ENCODE measurements at places on chromosomes 7 and 10.

DNA sequence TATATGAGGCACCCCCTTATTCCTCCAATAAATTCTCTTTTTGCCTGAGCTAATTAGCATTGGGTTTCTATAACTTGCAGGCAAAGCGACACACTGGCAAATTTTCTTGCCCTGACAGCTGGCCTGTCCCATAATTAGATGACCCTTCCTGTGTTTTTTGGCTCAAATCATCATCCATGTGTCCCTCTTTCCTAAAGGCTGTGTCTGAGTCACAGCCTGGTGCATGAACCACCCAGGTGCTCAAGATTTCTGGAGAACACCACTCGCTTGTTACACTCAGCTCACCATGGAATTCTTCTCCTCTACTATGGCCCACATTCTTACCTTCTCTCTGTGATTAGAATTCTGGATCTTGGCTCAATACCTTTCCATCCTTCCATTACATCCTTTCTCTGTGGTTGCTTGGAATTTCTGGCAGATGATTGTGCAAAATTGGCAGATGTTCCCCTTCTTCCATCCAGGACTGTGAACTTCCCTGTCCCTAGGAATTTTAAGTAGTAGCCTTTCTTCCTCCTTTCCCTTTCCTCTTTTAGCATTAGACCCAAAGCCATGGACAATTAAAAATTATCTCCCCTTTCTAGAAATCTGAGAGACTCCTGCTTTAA, 116.0 kb upstream of the ANKRD1 start:
- DNase-seq, result no peak

GRCh38 chr10:28709001-28709710, 31.8 kb downstream of the BAMBI start:
- no peak for DNase-seq

- no peak for DNase-seq
Observed at GRCh38 chr10:87506956-87507355, 2.3 kb downstream of the MINPP1 start.

GRCh38 chr7:108225531-108226181, 95.5 kb upstream of the LAMB4 start:
- no peak for DNase-seq

DNA sequence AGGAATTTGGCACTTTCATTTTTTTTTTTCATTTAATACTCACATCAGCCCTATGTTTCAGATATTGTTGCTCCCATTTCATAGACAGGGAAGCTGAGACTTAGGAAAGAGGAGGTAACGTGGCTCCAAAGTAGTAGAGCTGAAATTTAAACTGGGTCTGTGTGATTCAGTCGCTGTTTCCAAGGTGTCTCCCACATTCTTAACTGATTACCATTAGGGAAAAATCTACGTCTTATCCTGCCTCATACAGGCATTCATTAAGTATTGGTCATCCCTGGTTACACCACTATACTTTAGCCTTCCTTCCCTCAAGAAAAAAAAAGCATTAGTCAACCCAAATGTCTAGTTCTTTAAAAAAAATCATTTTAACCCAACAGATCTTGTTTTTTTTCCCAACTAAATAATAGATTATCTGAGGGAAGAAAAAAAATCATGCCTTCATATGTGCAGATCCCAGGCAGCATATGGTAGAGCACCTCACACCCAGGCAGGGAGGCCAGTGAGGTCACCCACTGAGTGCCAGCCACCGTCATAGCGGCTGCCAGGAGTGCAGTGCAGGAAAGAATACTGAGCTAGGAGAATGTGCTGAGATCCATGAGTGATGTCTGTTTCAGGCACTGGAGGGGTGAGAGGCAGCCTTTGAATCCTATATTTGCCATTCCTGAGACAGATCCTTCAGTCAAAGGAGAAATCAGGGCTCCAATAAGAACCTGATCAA, 59.0 kb upstream of the SORCS3 start:
- DNase-seq, result no peak

- DNase-seq, result no peak
Observed at GRCh38 chr10:76657337-76658012, 980.1 kb downstream of the KCNMA1 start.

DNA sequence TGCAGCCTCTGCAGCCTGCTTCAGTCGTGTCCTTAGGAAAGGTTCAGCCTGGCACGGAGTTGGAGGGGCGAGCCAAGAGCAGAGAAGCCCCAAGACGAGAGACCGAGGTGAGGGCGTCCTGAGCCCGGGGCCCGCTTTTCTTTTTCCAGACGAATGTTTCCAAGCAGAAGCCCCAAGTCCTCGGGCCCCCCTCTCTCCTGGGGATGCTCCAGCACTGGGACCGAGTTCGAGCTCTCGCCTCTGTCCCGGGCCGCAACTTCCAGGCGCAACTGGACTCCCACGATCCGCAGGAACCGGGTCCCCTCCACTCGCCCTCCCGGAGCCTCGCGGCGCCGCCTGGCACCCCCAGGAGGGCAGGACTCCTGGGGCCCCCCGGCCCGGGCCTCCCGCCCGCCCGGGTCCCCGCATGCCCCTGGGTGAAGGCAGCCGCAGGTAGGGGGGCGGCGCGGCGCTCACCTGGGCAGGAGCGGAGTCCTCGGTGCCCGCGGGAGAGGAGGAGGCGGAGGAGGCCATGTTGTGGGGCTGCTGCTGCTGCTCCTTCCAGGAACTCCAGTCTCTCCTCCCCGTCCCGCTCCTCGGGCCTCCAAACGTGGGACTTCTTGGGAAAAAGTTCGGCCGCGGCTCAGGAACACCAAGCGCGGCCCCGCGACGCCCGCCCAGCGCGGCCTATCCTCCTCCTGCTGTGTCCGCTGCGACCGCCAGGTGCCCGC, 45.3 kb upstream of the CDK1 start:
- peak; percentile 57 for DNase-seq

GRCh38 chr7:155256081-155256760, 41.5 kb upstream of the INSIG1 start:
- DNase-seq, result no peak

DNA sequence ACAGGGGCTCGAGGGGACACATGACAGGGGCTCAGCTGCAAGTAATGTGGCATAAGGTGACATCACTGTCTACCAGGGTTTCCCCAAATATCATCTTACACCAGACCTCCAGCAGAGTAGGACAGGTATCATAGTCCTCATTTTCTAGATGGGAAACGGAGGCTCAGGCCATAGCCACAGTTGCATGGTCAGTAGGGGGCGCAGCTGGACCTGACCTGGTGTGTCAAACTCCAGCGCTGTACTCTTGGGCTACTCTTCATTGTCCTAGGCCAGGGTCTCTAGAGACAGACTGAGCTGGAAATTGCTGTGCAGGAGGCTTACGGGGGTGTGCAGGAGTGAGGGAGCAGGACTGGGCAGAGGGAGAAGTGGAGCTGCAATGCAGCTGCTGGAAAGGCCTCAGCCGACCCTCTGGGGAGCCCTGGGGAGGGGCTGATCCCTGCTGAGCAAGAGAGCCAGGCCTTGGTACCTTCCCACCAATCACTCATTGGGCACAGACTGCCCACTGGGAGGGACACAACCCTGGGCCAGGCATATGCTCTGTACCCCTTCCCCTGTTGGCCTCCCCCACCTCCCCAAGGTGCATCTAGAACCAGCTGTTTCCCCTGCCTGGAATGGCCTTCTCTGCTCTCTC, 89.9 kb downstream of the CDH23 start:
- peak; percentile 61 for DNase-seq

DNA sequence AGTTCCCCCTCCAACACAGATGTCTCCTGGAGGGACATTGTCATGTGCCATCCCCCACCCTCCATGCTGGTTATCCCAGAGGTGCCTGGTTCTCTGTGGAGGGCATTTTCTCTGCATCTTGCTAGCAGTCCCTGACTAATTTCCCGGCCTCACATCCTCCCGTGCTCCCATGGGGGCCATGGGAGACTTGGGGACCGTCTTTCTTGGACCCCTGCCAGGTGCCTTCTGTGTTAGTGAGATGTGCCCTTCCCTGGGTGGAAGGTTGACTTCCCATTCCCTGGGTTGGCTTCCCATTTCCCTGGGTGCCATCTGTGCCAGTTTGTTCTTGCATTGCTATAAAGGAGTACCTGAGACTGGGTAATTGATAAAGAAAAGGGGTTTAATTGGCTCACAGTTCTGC, 22.5 kb upstream of the GNA12 start:
- no peak for DNase-seq

DNA sequence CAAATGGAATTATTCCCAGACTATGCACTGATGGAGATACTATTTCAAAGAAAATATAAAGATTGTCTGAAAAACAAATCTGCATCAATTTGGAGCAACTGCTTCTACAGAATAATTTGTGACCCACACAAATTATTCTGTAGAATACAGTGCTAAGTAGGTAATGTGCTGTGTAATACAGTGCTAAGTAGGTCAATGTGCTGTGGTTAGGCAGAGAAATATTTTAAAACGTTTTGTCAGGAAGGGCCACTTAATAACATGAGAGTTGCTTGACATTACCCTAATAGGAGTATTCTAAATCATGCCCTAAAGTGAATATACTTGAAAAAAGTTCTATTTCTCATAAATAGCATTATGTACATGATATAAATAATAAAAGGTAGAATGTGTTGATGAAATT, 116.5 kb upstream of the KCND2 start:
- no peak for DNase-seq

DNA sequence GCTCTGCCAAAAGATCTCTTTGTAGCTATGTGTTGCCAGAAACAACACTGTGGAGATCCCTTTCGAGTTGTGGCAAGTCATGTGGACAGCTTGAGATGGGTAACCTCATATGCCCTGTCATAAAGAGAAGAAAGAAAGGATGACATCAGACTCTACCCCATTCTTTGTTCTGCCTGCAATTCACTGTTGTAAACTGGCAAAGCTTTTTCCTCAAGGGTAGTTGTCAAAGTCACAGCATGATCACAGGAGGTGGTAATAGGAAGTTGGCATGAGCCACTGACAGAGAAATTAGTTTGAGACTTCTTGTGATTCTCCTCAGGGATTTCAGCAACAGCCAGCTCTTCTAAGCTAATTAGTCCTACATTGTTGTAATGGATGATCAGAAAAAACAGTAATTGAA, 19.4 kb upstream of the MINDY3 start:
- DNase-seq, result no peak

DNA sequence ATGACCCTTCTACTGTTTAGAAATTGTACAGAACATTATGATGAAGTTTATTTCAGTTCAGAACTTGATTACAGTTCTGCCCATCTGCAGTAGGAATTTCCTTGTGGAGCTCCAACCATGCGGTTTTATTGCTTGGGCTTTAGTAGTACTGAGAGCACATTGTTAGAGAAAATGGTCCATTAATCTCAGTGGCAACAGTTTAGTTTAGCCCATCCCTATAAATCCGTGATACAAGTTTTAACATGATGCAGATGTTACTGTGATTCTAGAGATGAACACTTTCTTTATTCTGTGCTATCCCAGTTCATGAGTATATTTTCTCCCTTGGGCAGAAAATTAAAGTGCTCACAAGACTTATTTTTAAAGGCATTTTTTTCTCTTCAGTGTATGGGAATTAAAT, 84.8 kb upstream of the FZD8 start:
- DNase-seq, result no peak
